Activated T-helper 2 cell treated with anti-CD3 and anti-CD28 coated beads, Interferon-gamma antibody, Interleukin-2, Interleukin-4, amounts not matched to agents 10 μg/mL and 5 μg/mL and 100 μg/mL, durations not matched to agents 14 hours and 24 hours and 36 hours (primary cell): ENCODE measurements at places on chromosomes 6 and 20. TPM values are rescaled to one million over a fixed set of nuclear protein-coding genes. Genes with fewer than 3 reads are reported as not detected.

DNA sequence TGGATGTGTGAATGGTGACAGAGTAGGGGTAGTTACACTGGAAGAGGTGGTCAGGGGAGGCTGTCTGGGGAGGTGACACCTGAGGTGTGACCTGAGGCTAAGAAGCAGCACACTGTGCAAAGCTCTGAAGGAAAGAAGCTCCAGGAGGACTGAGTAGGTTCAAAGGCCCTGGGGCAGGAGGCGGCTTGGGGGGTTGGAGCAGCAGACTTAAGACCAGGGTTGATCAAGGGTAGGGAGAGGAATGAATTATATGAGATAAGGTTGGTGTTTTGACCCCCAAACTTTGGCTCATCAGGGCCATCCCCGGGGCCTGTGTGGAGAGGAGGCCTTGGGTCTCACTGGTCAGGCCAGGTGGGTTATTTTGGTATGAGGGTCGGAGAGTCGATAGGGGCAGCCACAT is 166.1 kb downstream of the GRM4 start:
- H3K4me3 ChIP-seq: no peak overlapping the region
- DNase-seq: no peak

GRCh38 chr6:169783971-169784820 is 32.8 kb downstream of the ERMARD start:
- DNase-seq: no peak
- peaks cover 2% of the 10 kb centered on the region for H3K27me3 ChIP-seq
- no peak overlapping the region for H3K27ac ChIP-seq
- H3K36me3 ChIP-seq: peaks cover 30% of the 10 kb centered on the region

DNA sequence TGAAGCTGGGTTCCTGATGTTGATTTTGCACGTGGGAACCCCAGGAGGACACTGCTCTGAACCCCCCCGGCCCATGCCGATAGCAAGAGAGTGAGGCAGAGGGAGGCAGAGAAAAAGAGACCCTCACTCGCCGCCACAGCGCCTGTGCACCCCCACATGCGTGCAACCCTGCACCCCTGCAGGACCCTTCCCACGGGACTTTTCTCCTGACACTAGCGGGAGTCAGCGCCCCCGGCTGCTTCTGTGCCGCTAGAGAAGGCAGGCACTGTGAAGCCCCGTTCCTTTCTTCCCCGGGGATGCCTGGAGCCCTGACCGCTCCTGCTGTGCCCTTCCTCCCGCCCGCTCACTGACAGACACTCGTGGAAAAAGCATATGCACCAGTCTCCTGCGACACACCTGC is 67.4 kb downstream of the GMPR start:
- peaks cover 18% of the 10 kb centered on the region for H3K4me1 ChIP-seq
- peaks cover 43% of the 10 kb centered on the region for H3K36me3 ChIP-seq
- no peaks in the 10 kb centered on the region for H3K27me3 ChIP-seq
- peak overlapping the region; percentile 1 for H3K27ac ChIP-seq

DNA sequence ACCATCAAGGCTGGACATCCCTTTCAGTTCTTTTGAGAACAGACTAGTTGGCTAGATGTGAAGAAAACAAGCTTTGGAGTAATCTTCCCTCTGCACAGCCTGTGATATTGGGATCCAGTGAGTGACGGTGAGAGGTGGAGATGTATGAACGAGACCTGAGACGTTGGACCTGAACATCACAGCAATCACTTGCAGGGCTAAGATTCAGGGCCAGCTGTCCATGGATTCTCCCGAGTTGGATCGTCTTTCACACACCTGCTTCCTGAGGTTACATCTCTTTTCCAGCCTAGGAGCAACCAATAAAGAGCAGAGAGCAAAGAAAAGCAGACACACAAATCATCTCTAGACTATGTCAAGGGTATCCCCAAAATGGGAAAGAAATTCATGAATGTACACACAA is 30.0 kb upstream of the TMEM14A start:
- no peak overlapping the region for H3K27ac ChIP-seq
- H3K27me3 ChIP-seq: no peaks in the 10 kb centered on the region
- H3K4me3 ChIP-seq: no peak overlapping the region

GRCh38 chr20:36173451-36173933 is 19.0 kb downstream of the EPB41L1 start:
- peaks cover 4% of the 10 kb centered on the region for H3K27me3 ChIP-seq
- DNase-seq: no peak
- H3K27ac ChIP-seq: no peak overlapping the region

GRCh38 chr6:159890201-159890600 is 587 bp upstream of the MAS1 start:
- DNase-seq: no peak
- no peak overlapping the region for H3K27ac ChIP-seq
- H3K36me3 ChIP-seq: no peaks in the 10 kb centered on the region
- H3K27me3 ChIP-seq: peaks cover 54% of the 10 kb centered on the region
- H3K4me3 ChIP-seq: no peak overlapping the region
- no peaks in the 10 kb centered on the region for H3K4me1 ChIP-seq

Gene PROCR
- total RNA-seq: 0.43 and 0.64 TPM in 2 replicates
